ENCODE measurements at places on chromosomes 12 and 14. TPM values are rescaled to one million over a fixed set of nuclear protein-coding genes. Genes with fewer than 3 reads are reported as not detected.

Gene SUSD6
- total RNA-seq = 20.8 TPM

Gene OAS2
- 3.7 TPM for total RNA-seq

Gene MEG3
- 24.7 TPM for total RNA-seq

Gene GPRC5D
- not detected for total RNA-seq

Gene FBXW8
- total RNA-seq = 5.5 TPM

Gene WBP11
- 45.7 TPM for total RNA-seq

Gene KRT83
- not detected for total RNA-seq
